ENCODE measurements at places on chromosomes 7 and 10.

GRCh38 chr7:907158-907980 lies 31.0 kb downstream of the GET4 start:
- no peak for DNase-seq

- no peak for DNase-seq
These were observed 37.8 kb downstream of the NKX6-2 start for GRCh38 chr10:132748135-132748534.

GRCh38 chr7:17184805-17185689 lies 113.4 kb upstream of the AHR start:
- DNase-seq: no peak

GRCh38 chr7:46725136-46725535 lies 804.1 kb upstream of the IGFBP3 start:
- no peak for DNase-seq

- DNase-seq: no peak
These were observed 169.2 kb downstream of the SUGCT start for GRCh38 chr7:40303996-40304395.

- DNase-seq: no peak
These were observed 316.7 kb upstream of the TPK1 start for GRCh38 chr7:145152589-145152988.

GRCh38 chr10:76229341-76229740 lies 797.9 kb downstream of the LRMDA start:
- no peak for DNase-seq

- no peak for DNase-seq
These were observed 80.4 kb downstream of the MICALL2 start for GRCh38 chr7:1378610-1379601.

DNA sequence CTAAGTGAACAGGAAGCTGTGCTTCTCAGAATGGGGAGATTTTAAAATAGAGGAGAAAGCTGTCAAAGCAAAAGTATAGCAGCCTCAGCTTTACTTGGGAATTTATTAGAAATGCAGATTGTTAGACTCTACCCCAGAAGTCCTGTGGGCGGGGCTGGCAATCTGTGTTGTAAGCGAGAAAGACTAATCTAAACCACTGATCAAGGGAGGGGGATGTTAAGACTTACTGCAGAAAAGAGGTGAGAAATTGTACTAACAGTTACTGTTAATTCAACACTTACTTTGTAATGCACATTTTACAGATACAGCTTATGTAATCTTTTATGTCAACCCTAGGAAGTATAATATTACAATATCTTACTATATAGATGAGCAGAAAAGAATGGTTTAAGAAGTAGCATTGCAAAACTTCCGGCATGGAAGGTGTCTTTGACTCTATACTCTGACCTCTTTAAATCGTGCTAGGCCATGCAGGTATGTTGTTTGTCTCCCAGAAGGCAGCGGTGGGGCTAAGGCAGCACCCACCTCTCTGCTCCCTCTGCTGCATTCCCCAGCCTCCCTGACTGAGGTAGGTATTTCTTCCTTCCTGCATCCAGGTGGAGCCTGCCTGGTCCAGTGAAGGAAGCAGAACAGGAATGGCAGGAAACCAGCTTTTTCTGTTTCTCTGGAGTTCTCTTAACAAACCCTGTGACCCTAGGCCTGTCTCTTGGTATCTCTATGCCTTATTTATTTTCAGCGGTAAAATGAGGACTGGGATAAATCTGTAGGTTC lies 462.2 kb downstream of the AUTS2 start:
- no peak for DNase-seq

Measured in NCI-H1930 (cell line).